ENCODE measurements at places on chromosomes 7 and 10. TPM values are rescaled to one million over a fixed set of nuclear protein-coding genes. Genes with fewer than 3 reads are reported as not detected.

- no peak for DNase-seq
- no peak overlapping the region for H3K4me3 ChIP-seq
- H3K27me3 ChIP-seq: no peaks in the 10 kb centered on the region
- no peaks in the 10 kb centered on the region for H3K36me3 ChIP-seq
These were observed 105.8 kb downstream of the ZWINT start for GRCh38 chr10:56255298-56255697.

The FFAR4 gene
- total RNA-seq: not detected

DNA sequence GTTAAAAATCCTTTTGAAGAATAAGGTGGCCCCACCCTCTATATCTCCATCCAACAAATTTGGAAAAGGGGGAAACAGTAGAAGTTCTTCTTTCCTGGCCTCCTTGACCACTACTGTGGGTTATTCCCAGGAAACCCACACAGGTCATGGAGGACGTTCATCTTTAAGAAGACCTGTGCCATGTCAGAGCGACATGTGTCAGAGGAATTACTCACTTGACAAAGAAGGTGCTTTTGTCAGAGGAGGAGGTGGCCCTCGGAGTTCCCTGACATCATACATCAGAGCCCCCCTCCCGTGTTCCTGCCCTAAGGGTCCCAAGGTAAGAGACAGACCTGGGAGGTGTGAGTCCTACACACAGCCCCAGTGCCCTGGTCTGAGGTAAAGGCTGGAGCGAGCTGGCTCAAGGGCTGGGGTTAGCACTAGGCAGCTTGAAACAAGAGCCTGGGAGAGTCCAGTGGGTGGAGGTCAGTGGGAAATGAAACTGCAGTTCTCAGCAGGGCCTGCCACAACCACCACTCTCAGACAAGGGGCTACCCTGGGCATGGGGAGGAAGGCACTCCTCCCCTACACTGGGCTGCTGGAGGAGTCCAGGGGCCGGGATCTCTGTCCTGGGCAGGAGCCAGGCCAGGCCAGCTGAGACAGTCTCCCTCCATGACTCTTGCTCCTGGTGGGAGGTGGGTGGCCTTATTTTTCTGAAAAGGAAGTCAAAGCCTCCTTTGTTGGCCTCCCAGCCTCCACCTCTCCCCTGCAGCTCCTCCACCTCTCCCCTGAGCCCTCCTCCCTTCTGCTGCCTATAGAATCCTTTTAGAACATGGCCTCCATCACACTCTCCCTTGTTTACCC lies 21.8 kb upstream of the ZMIZ1 start:
- H3K27ac ChIP-seq: peak overlapping the region; percentile 72
- H3K4me3 ChIP-seq: no peak overlapping the region
- no peaks in the 10 kb centered on the region for H3K27me3 ChIP-seq
- H3K36me3 ChIP-seq: no peaks in the 10 kb centered on the region

The CPA4 gene
- total RNA-seq: not detected

- no peaks in the 10 kb centered on the region for H3K36me3 ChIP-seq
- no peaks in the 10 kb centered on the region for H3K27me3 ChIP-seq
- H3K4me1 ChIP-seq: peaks cover 61% of the 10 kb centered on the region
- H3K4me3 ChIP-seq: no peak overlapping the region
- DNase-seq: no peak
- no peak overlapping the region for H3K27ac ChIP-seq
These were observed 5.9 kb upstream of the LFNG start for GRCh38 chr7:2513702-2514101.

GRCh38 chr7:142438923-142439515 lies 181.2 kb upstream of the PRSS58 start:
- no peaks in the 10 kb centered on the region for H3K36me3 ChIP-seq
- DNase-seq: no peak
- H3K4me3 ChIP-seq: no peak overlapping the region
- no peaks in the 10 kb centered on the region for H3K27me3 ChIP-seq
- peaks cover 21% of the 10 kb centered on the region for H3K4me1 ChIP-seq

The ADCY1 gene
- 1.3 TPM for total RNA-seq

The NKX2-3 gene
- not detected for total RNA-seq

DNA sequence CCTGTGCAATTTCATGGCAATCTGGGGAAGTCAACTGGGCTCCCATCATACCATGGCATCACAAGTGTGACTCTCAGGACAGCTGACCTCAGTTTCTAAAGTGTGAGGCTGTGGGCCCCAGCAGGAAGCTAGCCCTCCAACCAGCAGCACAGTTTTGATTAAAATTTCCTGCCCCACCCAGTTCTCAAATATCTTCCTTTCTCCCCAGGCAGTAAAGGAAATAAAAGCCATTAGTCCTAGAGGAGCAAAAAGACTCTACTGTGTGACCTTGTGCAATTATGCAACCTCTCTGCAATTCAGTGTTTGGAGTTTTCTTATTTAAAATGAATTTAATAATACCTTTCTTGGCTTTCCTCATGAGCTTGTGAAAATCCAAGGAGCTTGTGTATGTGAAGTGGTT lies 143.1 kb upstream of the CDCA7L start:
- no peaks in the 10 kb centered on the region for H3K27me3 ChIP-seq
- no peak overlapping the region for H3K27ac ChIP-seq
- no peaks in the 10 kb centered on the region for H3K4me1 ChIP-seq
- no peaks in the 10 kb centered on the region for H3K36me3 ChIP-seq

DNA sequence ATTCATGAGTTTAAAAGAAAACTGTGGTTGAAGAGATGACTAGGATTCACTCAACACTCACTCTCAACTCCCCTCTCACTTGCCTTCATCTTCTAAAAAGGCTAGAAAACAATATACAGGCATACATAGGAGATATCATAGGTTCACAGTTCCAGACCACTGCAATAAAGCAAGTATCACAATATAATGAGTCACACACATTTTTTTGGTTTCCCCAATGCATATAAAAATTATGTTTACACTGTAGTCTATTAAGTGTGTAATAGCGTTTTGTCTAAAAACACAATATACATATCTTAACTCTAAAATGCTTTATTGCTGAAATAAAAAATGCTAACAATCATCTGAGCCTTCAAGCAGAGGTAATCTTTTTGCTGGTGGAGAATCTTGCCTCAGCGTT lies 104.9 kb upstream of the PDE1C start:
- no peak overlapping the region for H3K4me3 ChIP-seq
- no peaks in the 10 kb centered on the region for H3K36me3 ChIP-seq
- H3K27ac ChIP-seq: no peak overlapping the region
- H3K4me1 ChIP-seq: no peaks in the 10 kb centered on the region
- no peak for DNase-seq

The NKX1-2 gene
- total RNA-seq: not detected

DNA sequence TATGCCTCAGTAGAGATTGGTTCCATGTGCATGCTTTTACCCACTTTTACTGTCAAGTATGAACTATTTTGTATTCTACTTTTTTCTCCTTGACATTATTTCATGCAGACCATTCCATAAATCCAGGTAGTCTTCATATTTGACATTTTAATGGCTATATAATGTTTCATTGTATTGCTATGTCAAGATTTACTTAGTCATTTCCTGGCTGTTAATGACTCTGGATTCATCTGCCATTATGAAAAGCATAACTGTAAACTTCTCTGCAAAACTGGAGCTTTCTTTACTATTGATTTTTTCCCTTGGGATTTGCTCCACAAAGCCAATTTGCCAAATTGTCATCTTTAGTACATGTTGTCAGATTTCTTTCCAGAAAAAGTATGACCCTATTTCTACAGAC lies 6.8 kb upstream of the MSRB2 start:
- H3K4me3 ChIP-seq: no peak overlapping the region
- no peaks in the 10 kb centered on the region for H3K4me1 ChIP-seq
- DNase-seq: no peak

GRCh38 chr7:115135769-115136410 lies 214.0 kb downstream of the MDFIC start:
- H3K4me1 ChIP-seq: peaks cover 13% of the 10 kb centered on the region
- no peaks in the 10 kb centered on the region for H3K36me3 ChIP-seq
- no peak overlapping the region for H3K27ac ChIP-seq
- no peaks in the 10 kb centered on the region for H3K27me3 ChIP-seq

The CNTNAP2 gene
- not detected for total RNA-seq

DNA sequence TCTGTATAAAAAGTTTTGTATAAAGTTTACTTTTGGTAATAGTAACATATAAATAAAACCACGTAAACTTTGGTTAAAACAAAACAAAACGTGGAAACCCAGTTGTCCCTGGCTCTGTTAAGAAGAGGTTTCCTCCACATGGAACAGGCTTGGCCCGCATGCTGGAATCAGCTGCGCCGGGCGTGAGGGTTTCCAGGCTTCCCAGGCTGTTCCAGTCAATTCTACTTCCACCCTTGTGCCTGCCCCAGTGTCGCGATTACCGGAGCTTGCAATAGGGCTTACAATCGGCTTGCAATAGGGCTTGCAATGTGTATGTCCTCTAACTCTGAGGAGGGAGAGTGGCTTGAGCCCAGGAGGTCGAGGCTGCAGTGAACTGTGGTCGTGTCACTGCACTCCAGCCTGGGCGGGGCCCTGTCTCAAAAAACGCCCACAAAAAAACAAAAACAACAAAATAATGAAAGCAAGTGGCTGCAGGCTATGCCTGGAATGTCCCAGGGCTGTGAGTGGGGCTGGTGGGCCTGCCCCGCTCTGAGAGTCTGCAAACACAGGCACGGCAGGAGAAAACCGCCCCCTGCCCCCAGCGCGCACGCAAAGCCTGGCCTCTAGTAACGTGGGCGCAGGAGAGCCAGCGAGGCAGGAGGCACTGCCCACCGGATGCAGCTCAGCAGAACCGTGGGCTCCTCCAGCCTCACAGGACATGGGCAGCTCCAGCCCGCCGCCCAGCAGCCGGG lies 16.3 kb downstream of the CYP2W1 start:
- H3K4me1 ChIP-seq: no peaks in the 10 kb centered on the region
- no peaks in the 10 kb centered on the region for H3K27me3 ChIP-seq
- no peak overlapping the region for H3K4me3 ChIP-seq
- no peaks in the 10 kb centered on the region for H3K36me3 ChIP-seq
- DNase-seq: no peak
